ENCODE measurements at places on chromosomes 7 and 10. TPM values are rescaled to one million over a fixed set of nuclear protein-coding genes. Genes with fewer than 3 reads are reported as not detected.

SPDYE8 gene
- total RNA-seq = not detected

ACTL6B gene
- not detected for total RNA-seq

DLG5 gene
- total RNA-seq = 85.6 TPM

OR2A1 gene
- total RNA-seq = not detected

POP7 gene
- total RNA-seq = 52.3 TPM

ZNF736 gene
- 29.0 TPM for total RNA-seq

APBB1IP gene
- total RNA-seq = 0.21 TPM

NAT16 gene
- total RNA-seq = 0.15 TPM

PLEKHS1 gene
- 0.21 TPM for total RNA-seq

CXCL12 gene
- 0.82 TPM for total RNA-seq

MSMB gene
- not detected for total RNA-seq

CRHR2 gene
- not detected for total RNA-seq

CLDN12 gene
- 25.5 TPM for total RNA-seq

RAB18 gene
- total RNA-seq = 55.4 TPM

SPRN gene
- total RNA-seq = 0.64 TPM

CCDC172 gene
- not detected for total RNA-seq

GPR141 gene
- total RNA-seq = not detected

SPDYE9 gene
- total RNA-seq = not detected

EIF5AL1 gene
- 1.6 TPM for total RNA-seq

FIS1 gene
- 110 TPM for total RNA-seq

TMEM229A gene
- not detected for total RNA-seq

CD36 gene
- total RNA-seq = 0.46 TPM

HYAL4 gene
- not detected for total RNA-seq
